Sigmoid colon (tissue), 7 donors: ENCODE measurements at places on chromosomes 12 and 14. TPM values are rescaled to one million over a fixed set of nuclear protein-coding genes. Genes with fewer than 3 reads are reported as not detected.

Gene CLIP1
- total RNA-seq: 228 TPM

Gene EFCAB11
- total RNA-seq: 7.8 TPM

DNA sequence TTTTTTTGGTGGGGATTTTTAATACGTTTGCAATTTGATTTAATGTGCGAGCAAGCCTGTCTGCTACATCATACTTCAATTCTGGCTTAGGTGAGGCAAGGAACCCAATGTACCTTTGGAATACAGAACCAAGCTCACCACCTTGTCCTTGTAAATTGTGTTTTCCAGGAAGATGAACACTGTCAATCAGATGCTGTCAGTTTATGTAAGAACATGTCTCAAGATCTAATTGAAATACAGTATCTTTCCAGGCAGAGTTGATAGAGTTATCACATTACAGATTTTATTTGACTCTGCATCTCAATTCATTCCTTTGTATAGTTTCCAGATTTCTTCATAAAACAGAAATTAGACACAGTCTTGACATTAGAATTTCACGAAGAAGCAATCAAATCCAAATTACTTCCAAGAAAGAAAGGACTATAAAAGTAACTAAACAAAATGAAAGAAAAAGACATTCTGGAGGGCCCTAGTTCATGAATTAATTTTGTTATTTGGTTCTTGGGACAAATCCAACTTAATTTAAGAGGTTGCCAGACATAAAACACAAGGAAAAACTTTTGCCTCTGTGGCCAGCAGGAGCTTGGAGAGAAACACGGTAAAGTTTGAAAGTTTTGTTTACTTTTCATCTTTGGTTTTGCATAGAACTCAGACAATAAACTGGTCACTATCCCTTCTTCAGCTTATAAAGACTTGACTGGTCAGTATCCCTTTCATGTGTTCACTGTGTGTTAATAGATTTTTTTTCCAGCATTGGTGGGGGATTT, 16.4 kb upstream of the MED13L start:
- no peak for DNase-seq
- H3K27me3 ChIP-seq: no peaks in the 10 kb centered on the region
- H3K4me1 ChIP-seq: peaks cover 6% of the 10 kb centered on the region

DNA sequence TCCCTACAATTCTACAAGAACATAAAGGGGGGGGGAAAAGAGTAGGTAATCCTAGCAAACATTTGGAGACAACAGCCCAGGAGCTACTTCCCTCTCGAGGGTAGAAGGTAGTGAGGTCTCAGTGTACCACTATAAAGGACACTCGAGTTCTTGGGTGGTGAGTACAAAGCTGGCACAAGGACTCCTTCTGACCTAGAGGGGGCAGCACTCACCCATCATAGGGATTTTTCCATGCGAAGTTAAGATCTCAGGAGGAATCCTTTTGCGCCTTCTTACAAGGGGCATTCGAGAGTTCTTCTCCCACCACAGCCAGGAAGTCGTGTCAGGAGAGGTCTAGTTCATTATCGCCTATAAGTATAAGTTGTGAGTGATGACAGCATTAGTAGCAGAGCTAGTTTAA, 200.2 kb upstream of the RBM19 start:
- no peaks in the 10 kb centered on the region for H3K4me1 ChIP-seq
- H3K27me3 ChIP-seq: no peaks in the 10 kb centered on the region
- no peak overlapping the region for H3K4me3 ChIP-seq
- H3K36me3 ChIP-seq: no peaks in the 10 kb centered on the region
- no peak overlapping the region for H3K27ac ChIP-seq
- no peak for DNase-seq

DNA sequence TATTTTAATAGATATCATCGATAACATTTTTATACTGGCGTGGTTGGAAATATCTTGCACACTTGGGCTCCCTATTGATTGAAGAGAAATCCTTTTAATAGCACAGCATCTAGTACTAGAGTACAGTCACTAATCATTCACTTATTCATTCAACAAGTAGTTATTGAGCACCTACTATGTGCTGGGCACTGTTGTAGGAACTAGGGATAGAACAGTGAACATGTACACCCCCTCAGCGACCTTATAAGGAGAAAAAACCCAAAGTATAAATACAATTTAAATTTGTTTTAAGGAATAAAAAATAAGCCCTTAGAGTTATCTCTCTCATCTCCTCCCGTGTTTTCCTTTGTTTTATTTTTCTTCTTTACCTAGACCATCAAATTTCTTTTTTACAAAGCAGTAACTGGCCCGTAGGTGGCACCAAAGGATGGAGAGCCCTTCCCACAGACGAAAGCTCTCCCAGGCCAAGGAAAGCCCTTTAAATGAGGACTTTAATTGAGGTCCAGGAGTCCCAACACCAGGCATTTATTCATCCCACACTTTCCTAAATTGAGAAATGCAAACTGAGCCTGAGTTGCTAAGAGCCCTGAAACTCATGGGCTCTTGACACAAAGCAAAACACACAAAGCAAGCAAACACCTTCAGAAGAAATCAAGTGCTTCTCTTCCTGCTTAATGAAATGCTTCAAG, 29.0 kb downstream of the PEBP1 start:
- no peak overlapping the region for H3K27ac ChIP-seq
- no peaks in the 10 kb centered on the region for H3K4me1 ChIP-seq
- H3K27me3 ChIP-seq: no peaks in the 10 kb centered on the region
- no peak overlapping the region for H3K4me3 ChIP-seq

DNA sequence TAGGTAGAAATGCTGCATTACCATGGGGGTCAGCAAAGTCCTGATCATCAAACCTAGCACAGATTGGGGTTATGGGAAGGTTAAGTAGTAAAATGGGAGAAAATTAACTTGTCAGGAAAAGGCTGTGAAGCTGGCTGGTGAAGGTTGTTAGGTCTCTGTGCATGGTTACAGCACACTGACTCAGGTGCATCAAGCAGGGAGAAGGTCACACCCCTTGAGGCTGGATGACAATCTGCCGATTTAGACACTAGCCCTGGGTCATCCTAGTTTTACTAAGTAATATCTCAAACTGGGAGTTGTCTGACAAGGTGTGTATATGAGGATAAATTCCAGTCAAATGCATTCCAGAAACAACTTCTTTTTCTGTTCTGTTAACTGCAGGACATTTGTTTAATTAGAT, 271.1 kb upstream of the LRIG3 start:
- H3K4me1 ChIP-seq: no peaks in the 10 kb centered on the region
- H3K36me3 ChIP-seq: no peaks in the 10 kb centered on the region
- no peak overlapping the region for H3K27ac ChIP-seq
- H3K4me3 ChIP-seq: no peak overlapping the region
- H3K27me3 ChIP-seq: no peaks in the 10 kb centered on the region

- H3K36me3 ChIP-seq: no peaks in the 10 kb centered on the region
- no peaks in the 10 kb centered on the region for H3K27me3 ChIP-seq
- DNase-seq: no peak
Measured at GRCh38 chr14:68283378-68284123, 464.0 kb downstream of the RAD51B start.

Gene RFC5
- total RNA-seq: 8.7 TPM

DNA sequence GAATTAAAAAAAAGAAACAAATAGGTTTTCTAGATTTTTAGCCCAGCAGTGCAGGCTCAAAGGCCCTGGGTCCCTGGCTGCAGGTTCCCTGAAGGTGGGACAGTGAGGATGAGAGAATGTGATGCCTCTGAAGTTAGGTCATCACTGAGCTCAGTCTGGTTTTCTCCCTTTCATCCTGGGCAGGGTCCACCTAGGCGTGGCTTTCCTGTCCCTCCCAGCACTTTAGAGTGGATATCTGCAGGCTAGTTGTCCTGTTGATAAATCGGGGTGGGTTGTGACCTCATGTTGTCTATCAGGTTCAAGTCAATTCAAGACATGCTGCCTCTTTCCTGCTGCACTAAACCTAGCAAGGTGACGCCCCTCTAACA, 60.9 kb downstream of the MAP1LC3B2 start:
- no peaks in the 10 kb centered on the region for H3K27me3 ChIP-seq
- no peak overlapping the region for H3K4me3 ChIP-seq
- DNase-seq: no peak
- H3K27ac ChIP-seq: no peak overlapping the region

GRCh38 chr14:34741840-34742239, 27.4 kb upstream of the CFL2 start:
- no peak overlapping the region for H3K27ac ChIP-seq
- H3K4me1 ChIP-seq: no peaks in the 10 kb centered on the region
- H3K27me3 ChIP-seq: no peaks in the 10 kb centered on the region
- H3K36me3 ChIP-seq: no peaks in the 10 kb centered on the region
- no peak for DNase-seq
- no peak overlapping the region for H3K4me3 ChIP-seq

DNA sequence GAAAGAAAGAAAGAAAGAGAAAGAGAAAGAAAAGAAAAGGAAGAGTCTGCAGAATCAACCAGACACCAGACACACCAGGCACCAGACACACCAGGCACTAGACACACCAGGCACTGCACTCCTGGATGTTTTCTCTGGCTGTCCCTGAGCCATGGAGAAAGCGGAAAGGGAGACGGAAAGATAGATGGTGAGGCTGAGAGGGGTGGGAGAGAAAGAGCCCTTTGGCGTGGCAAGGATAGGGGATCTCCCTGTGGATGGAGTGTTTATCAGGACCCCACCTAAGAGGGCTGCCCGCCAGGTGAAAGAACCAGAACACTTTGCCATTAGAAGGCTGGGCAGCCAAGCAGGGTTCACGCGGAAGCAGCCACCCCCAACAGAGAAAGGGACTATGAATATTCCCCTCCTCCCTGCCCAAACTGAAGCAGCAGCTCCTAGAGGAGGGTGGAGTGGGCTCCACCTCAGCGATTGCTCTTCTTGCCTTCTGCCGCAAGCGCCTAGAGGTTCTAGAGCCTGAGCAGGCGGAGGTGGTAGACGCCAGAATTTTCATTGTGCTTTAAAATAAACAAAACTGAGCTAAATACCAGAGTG, 13.4 kb downstream of the ST8SIA1 start:
- no peaks in the 10 kb centered on the region for H3K4me1 ChIP-seq
- H3K36me3 ChIP-seq: no peaks in the 10 kb centered on the region
- no peak for DNase-seq
- H3K27ac ChIP-seq: peak overlapping the region; percentile 1

DNA sequence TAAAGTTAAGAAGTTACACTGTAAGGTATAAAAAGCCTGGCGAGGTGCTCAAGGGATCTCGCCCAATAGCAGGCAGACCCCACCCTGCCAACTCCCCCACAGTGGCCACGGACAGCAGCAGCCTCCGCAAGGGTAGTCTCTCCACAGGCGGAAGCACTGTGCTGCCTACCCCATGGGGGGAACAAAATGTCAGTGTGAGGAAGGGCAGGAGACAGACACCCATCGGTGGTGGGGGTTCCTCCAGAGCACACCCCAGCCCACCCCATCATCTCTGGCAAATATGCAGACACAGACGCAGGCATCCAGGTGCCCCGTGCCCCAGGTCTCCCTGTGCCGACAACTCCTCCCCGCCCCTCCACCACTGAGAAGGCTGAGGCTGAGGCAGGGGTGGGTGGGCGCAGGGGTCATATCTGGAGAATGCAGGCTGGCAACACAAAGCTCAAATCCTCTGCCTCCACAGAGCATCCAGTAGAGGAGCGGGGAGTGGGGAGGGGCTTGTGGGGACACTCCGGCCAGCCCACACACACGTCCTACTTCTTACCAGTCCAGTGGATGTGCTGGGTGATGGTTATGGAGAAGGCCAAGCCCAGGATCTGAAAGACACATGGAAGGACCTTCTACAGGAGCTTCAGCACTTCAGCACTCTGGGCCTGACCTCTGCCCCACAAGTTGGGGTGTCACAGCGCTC, 68.3 kb upstream of the DDX11 start:
- no peak overlapping the region for H3K4me3 ChIP-seq
- no peaks in the 10 kb centered on the region for H3K4me1 ChIP-seq
- H3K27me3 ChIP-seq: no peaks in the 10 kb centered on the region
- no peak overlapping the region for H3K27ac ChIP-seq
- H3K36me3 ChIP-seq: no peaks in the 10 kb centered on the region

GRCh38 chr14:89955745-89956660, at the start of gene TDP1:
TDP1 (plus strand) TSS chr14:89955927; CDS start chr14:89963115, 7,188 bp downstream.
- no peaks in the 10 kb centered on the region for H3K27me3 ChIP-seq
- H3K36me3 ChIP-seq: no peaks in the 10 kb centered on the region
- peak; percentile 97 for DNase-seq
- peak within 1 kb of the TSS; percentile 98 for H3K27ac ChIP-seq
- peak within 1 kb of the TSS; percentile 94 for H3K4me3 ChIP-seq

Gene ALG10B
- 3.2 TPM for total RNA-seq

DNA sequence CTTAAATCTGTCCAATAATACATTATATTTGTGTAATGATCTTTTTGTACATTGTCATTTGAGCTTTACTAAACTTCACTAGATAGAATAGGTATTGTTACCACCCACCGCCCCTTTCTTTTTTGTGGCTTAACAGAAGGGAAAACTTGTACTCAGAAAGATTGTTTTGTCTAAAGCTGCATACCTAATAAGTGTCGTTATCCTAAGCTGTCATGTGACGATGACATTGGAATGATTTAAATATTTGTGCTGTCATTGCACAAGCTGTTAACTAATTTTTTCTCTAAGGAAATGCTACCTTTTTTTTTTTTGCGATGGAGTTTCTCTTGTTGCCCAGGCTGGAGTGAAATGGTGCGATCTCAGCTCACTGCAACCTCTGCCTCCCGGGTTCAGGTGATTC, 3.6 kb downstream of the DIP2B start:
- DNase-seq: no peak
- H3K36me3 ChIP-seq: no peaks in the 10 kb centered on the region
- no peak overlapping the region for H3K4me3 ChIP-seq
- H3K4me1 ChIP-seq: no peaks in the 10 kb centered on the region
- H3K27ac ChIP-seq: no peak overlapping the region

- no peaks in the 10 kb centered on the region for H3K27me3 ChIP-seq
- no peaks in the 10 kb centered on the region for H3K4me1 ChIP-seq
- H3K4me3 ChIP-seq: no peak overlapping the region
- H3K27ac ChIP-seq: no peak overlapping the region
Measured at GRCh38 chr12:111867531-111867930, 25.5 kb downstream of the MAPKAPK5 start.

GRCh38 chr14:91466192-91466591, 43.9 kb downstream of the PPP4R3A start:
- H3K27me3 ChIP-seq: no peaks in the 10 kb centered on the region
- peaks cover 90% of the 10 kb centered on the region for H3K36me3 ChIP-seq
- no peak for DNase-seq
- H3K27ac ChIP-seq: no peak overlapping the region
- H3K4me1 ChIP-seq: peaks cover 5% of the 10 kb centered on the region

GRCh38 chr14:67977434-67978034, 158.0 kb downstream of the RAD51B start:
- peaks cover 33% of the 10 kb centered on the region for H3K4me1 ChIP-seq
- no peak overlapping the region for H3K4me3 ChIP-seq
- H3K27ac ChIP-seq: peak overlapping the region; percentile 54
- no peaks in the 10 kb centered on the region for H3K36me3 ChIP-seq

DNA sequence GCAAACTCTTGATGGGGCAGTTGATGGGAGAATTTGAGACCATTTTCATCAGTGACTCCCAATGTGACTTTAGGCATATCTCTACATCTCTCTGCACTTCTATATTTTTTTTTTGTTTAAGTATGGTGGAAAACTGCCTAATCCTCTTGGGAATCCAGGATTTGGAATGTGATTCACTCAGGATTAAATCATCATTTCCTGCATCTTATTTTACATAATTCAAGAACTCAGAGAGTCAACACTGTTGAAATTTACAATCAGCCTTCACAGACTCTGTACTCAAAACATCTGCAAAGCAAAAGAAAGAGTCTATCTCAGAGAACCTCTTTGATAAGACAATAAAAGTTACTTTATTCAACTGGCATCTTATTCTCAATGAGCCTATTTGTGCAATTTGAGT, 260.7 kb upstream of the NOS1 start:
- DNase-seq: no peak
- no peaks in the 10 kb centered on the region for H3K4me1 ChIP-seq
- no peaks in the 10 kb centered on the region for H3K36me3 ChIP-seq
- no peak overlapping the region for H3K27ac ChIP-seq
- no peak overlapping the region for H3K4me3 ChIP-seq

Gene OTX2
- not detected for total RNA-seq
